NCI-H1105 treated with DMSO at 0.1 percent for 48 hours (cell line): ENCODE measurements at places on chromosomes 11 and 22.

DNA sequence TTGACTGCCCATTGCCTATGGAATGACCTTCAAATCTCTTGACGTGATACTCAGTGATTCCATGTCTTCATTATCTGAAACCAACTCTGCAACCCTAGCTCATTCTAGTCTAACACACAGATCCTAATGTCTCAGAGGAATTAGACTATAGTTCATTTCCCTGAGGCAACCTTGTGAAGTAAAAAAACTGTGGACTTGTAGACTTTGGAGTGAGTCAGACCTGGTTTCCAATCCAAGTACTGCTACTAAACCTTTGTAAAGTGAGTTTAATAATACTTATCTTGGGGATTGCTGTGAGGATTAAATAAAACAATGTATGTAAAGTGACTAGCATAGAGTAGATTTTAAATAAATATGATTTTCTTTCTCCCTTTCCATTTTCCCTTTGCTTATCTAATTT is 226.1 kb downstream of the BLID start:
- DNase-seq: no peak

DNA sequence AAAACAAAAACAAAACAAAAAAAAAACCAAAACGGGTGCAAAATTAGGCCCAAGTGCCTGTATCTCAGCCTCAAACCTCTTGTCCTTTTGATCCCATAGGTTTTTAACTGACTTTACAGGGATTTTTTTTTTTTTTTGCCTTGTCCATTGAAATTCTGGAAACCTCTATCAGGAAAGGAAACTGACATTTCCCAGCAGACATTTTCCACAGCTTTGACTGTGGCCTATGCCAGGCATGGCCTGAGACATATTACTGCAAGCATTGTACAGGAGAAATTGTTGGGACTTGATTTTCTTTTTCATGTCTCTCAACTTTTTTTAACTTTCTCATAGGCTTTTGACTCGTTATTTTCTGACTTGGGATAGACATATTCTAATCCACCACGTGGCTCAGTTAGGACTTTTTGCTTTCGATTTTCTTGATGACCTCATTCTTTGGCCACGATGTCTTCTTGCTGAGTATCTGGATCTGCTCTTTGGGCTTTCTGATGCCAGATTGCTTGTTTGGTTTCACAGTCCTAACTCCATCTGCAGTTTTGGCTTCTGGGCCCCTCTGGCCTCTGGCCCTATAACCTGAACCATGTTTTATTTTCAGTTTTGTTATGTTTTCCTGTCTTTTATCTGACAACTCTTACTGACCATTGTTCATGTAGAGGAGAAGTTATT is 336.1 kb upstream of the C11orf87 start:
- DNase-seq: no peak

DNA sequence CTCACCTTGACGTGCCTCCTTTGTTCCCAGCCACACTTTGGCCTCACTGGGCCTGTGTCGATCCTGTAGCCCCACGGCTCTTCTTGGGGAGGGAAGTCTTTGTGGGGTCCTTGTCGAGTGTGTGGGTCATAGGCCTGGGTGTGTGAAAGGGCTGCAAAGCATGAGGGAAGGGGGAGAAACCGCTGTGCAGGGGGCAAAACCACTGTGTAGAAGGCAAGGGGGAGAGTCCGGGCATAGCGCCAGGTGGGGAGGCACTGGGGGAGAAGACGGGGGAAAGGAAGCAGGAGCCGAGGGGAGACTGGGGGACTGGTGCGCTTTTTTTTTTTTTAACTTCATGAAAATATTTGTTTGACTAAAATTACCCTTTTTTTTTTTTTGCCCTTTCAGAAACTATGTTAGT is 65.1 kb upstream of the RASD2 start:
- peak; percentile 16 for DNase-seq

DNA sequence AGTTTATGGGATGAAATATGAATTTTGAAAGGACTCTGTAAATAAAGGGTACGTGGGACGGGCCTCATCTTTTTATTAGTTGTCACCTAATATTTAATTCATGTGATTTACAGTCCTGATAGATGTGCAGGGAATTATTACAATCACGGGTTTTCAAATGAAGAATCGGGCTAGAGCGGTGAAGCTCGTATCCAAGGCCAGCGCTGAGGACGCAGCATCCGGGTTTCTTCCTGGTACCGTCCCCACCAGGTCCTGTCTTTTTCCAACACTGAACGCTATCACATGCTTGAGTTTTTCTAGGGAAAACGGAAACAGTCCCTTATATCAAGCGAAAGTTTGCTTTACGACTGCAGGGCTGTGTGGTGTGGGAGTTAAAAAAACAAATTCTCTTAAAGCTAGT is 787 bp downstream of the SMDT1 start:
- DNase-seq: peak; percentile 40

GRCh38 chr11:76008474-76008873 is 193.5 kb downstream of the UVRAG start:
- DNase-seq: no peak

DNA sequence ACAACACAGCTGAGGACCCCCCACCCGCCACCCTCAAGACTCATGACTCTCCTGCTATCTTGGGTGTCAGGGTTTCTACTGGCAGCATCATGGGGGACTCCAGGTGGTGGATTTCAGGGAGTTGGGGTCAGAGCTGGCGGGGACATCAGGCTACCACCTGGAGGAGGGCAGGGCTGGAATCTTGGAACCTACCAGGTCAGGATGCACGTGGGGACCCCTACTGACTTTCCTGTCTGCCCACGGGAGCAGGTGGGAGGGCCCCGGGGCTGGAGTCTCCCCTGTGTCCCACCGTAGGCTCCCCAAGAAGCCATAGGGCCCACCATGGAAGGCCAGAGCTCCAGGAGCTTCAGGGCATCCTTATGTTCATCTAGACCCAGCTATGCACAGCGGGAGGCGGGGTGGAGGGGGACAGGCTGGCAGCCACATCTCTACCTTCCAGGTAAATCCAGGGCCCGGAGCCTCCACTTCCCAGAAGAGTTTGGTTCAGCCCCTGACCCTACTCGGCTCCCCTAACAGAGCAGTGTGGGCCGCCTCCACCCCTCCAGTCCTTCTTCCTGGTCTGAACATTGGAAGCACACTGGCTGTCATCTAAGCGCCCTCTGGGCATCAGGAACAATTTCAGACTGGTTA is 10.0 kb downstream of the SLC37A2 start:
- DNase-seq: no peak

DNA sequence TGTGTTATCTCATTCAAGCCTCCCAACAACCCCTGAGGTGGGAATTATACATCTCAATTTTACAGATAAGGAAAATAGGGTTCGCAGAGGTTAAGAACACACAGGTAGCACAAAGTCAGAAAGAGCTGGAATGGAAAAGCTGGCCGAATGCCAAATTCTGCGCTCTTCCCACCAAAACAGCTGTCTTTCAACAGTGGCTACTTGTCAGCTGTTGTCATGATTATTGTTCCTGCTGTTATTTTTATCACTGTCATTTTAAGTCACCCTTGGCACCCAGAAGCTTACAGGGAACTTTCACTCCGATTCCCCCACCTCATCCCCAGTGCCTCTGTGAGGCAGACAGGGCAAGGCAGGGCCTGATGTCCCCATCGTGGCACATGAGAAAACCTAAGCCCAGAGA is 74.5 kb upstream of the CSNK2A3 start:
- DNase-seq: peak; percentile 74

DNA sequence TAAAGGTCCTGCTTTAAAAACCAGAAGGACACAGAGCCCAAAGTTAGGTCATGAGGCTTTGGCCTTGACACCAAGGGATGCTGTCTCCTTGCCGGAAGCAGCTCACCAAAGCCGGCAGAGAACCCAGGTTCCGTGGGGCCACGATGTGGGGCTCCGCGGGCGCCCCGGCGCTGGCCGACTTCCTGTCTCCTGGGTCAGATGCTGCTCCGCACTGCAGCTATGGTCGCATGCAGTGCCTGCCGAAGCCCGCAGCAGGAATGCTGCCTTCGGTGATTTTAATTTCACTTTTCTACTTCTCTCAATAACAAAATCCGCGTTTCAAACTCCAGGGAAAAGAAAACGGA is 454 bp upstream of the OTUB1 start:
- DNase-seq: peak; percentile 57

- no peak for DNase-seq
Measured at GRCh38 chr11:116427337-116427902, 345.4 kb downstream of the BUD13 start.

DNA sequence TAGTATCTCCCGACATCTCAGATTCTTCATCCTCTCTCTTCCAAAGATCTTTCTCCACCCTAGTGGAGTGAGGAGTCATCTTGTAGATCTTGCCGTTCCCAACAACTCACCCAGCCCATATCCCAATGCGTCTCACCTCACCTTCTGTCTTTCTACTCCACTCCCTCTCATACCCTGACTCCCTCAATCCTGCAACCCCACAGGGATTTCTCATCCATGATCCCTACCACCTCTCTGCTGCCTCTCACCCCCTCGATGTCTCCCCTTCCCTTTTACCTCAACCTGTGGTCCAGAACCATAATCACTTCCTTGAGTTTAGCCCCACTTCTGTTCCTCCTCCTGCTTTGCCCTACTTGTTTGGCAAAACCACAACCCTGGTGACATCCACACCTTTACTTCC is 41.7 kb downstream of the OTOG start:
- no peak for DNase-seq

- DNase-seq: no peak
Measured at GRCh38 chr22:37148742-37149665, 712 bp downstream of the IL2RB start.

- DNase-seq: no peak
Measured at GRCh38 chr22:24002851-24003250, 2.4 kb downstream of the GSTT4 start.

DNA sequence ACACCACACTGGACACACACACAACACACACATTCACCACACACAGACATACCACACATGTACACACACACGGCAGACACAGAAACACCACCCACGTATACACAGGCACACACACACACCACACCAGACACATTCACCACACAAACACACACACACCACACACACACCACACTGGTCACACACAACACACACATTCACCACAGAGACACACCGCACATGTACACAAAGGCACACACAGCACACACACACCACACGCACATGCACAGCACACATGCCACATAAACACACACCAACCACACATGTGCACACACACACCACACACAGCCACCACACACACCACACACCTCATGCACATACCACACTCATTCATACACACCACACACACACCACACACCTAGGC is 84.2 kb upstream of the PRR5 start:
- DNase-seq: no peak

DNA sequence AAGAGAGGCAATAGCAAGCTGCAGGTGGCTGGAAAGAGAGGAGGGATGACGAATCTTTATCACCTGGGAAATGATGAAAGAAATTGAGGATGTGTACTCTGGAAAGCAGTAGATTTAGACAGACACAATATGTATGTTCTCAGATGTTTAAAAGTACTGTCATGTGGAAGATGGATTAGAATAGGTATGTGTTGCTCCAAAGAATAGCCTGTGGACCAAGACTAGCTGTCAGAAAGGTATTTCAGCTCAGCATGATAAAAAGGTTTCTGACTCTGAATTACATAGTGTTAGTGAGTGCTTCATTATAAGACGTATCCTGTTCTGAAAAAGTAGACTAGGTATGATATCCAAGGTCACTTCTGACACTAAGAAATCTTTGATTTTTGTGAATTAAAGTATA is 322.4 kb downstream of the CNTN5 start:
- no peak for DNase-seq

GRCh38 chr11:69135420-69136363 is 20.0 kb upstream of the SMIM38 start:
- no peak for DNase-seq

- no peak for DNase-seq
Measured at GRCh38 chr11:17778956-17779860, 44.6 kb downstream of the KCNC1 start.

DNA sequence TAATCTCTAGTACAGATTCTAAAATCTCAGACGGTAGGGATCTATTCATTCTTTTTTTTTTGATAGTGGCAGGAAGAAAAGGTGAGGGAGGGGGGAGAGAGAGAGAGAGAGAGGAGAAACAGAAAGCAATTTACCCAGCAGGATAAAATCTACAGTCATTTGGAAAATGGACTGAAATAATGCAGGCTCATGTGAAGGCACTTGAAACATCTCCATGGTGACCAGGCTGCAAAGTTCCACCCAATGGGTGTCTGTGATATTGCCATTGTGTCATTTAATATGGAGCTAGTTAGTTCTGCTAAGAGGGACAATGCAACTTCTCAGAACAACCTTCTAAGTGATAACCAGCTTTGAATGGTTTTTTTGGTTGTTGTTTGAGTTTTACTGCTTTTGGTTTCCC is 165.2 kb upstream of the RAG2 start:
- DNase-seq: no peak

- DNase-seq: no peak
Measured at GRCh38 chr11:76379807-76380158, 1.1 kb downstream of the THAP12 start.

- DNase-seq: no peak
Measured at GRCh38 chr11:112809429-112809828, 151.8 kb upstream of the NCAM1 start.

GRCh38 chr11:86134580-86135318 is 65.9 kb upstream of the PICALM start:
- no peak for DNase-seq

- DNase-seq: no peak
Measured at GRCh38 chr11:126630488-126630887, 275.0 kb downstream of the ST3GAL4 start.

DNA sequence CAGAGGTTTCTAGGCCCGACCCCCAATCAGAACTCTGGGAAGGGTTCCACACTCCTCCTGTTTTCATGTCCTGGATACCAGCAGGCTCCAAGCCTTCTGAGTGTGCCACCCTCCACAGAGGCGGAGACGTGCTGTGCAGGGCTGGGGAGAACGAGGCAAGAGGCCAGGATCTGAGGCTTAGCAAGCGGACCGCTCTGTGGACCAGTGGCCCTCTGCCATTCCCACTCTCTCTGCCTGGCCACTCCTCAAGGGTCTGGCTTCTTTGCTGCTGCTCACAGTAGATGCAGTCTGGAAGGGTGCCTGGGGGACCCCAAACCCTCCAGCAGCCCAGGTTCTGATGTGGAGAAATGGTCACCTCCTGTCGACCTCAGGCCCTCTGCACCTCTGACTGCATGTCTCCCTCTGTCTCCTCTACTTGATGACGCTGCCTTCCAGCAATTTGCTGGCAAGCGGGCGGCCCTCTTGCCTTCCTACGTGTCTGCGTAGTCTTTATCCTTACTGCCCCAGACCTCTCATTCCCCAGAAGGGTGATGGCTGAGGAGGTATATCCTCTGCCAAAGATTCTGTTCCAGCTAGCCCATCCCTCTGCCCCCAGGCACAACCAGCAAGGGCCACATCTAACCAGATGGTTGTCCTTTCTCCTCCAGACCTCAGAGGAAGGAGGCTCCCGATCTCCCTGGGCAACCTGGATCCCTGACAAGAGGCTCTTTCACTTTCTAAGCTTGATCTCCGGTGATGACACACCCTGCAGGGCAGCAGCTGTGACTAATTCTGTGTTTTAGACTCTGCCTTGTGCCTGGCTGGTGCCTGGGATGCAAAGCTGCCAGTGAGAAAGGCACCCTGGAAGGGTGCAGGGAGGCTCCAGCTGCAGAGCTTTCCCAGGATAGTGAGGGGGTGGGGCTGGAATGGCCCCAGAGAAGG is 87.3 kb downstream of the NAT10 start:
- DNase-seq: no peak
